HL-60 (cell line): ENCODE measurements at places on chromosomes 11 and 22.

DNA sequence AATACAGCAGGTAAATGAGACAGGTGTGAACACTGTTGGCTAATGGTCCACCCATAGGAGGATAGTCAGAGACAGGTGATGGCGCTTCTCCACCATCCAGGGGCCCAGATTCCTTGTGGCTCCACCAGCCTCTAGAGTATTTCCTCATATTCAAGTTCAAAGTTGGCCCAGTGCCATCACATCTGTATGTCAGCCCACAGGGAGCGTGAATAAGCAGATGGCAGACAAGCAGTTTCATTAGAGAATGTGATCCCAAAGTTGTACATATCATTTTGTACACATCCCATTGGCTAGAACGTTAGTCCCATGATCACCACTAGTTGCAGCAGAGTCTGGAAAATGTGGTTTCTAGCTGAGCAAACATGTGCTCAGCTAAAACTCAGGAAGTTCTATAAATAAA, 11.0 kb upstream of the CWF19L2 start:
- DNase-seq: peak; percentile 14

DNA sequence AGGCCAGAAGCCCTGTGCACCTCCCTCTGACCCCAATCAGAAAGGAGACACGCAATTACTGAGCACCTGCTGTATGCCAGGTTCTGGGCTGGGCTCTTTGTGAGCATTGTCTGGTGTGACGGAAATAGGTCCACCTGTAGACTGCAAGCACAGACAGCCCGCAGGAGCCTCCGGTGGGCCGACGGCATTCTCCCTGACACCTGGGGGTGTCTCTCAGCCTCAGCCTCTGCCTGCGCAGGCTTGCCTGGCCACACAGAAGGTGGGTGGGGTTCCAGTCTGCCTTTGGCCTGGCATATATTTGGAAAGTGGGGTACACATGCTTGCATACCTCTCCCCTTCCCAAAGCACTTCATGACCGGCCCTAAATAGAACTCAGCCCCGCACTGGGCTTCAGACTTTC, 129.3 kb downstream of the BUD13 start:
- no peak for DNase-seq

DNA sequence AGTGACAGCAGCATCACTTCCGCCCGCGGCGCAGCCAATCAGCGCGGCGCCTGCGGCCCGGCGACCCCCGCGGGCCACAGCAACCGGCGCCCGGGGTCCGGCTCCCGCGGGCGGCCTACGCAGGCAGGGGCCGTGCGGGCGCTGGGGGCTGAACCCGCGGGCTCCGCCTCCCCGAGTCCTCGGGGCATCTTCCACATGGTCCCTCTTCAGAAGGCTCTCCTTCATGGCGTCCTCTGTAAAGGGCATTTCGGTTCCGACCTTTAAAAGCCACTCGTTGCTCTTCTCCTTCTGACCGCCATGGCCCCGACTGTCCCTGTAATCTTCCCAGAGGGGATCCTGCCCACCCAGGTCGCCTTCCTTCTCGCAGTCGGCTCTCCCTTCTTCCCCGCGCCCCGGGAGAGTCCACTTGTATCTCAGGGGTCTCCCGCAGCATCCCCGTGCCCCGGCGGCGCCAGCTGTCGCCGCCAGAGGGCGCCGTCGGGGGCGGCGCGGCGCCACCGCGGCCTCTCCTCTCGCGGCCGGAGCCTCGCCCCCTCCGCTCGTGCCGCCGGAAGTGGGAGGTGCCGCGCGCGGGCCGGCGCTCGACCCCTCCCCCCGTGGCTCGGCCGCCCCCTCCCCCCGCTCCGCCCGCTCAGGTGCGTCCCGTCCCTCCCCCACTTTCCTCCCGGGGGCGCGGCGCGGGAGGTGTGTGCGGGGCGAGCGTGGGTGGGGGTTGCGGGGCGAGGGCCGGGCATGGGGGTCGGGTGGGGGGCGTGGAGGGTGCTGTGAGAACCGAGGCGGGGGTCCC, at the start of gene RNF214:
RNF214 (plus strand) TSS at position 580 of the 787 bp plus-strand sequence. CDS start 1,602 bp downstream, outside the sequence.
- DNase-seq: peak; percentile 63

DNA sequence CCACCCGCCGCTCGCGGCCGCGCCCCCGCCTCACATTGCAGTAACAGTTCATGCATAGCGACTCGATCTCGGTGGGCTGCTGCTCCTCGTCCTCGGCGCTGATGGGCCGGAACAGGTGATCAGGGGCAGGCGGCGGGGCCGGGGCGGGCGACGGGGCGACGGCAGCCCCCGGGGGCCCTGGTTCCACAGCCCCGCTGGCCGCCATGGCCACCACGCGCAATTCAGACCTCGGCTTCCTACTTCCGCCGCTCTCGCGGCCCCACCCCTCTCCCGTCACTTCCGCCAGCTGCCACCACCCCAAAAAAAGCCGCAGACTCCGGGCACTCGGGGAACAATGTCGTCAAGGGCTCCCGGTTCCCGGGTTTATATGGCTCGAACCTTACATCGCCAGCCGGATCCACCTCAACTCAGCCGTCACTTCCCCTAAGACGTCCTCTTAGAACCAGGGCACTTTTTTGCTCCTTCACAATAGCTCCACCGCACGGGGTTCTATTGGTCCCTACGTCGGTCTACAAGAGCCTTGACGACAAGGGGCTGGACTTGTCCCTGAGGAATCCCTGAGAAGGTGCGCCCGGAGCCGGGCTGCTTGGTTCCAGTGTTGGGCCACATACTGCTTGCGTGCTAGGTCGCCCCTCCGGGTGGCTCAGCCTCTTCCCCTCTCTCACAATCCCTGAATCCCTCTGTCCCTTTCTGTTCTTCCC, at the start of gene ZPR1:
ZPR1 (minus strand) TSS at position 238 of the 701 bp plus-strand sequence; CDS start at position 205, 33 bp downstream.
- DNase-seq: peak; percentile 81

DNA sequence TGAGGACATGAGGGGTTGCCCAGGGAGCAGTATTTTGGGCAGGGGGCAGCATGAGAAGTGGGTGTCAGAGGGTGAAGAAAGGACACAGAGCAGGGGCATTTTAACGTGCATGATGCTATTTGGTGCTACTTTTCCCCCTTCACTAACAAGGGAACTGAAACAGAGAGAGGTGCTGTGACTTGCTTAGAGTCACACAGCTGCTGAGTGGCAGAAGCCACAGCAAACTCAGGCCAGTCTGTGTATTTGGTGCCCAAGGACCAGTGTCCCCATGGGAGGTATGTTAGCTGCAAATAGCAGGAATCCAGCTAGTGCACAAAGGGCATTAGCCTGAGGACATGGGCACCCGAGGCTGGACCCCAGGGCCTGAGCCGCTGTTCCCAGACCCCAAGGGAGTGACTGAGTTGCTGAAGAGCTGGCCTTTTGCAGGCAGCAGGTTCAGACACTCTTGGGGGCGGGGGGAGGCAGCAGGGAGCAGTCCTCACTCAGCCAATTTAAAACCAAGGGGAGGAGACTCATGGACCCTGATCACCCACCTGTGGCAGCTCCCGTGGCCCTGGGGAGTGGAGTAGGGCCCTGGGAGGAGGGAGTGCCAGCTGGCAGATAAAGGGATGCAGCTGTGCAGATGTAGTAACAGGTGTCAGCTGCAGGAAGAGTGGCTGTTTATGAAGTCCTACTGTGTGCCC, 14.6 kb downstream of the PARVG start:
- no peak for DNase-seq

DNA sequence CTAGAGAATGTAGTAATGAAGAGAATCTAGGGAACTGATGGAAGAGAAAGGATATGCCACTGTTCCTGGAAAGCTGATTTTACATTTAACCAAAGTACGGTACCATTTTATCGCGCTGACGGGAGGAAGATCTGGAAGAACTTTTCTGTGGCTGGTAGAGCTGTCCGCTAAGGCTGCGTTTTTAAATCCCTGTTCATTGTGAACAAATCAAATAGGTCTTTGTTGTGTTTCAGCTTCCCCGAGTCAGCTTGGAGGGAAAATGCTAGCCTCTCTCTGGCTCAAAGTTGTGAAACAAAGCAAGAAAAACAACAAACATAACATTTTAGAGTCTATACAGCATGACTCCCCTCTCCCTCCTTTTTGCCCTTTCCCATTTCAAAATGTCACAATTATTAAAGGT, 34.4 kb downstream of the FBXO7 start:
- no peak for DNase-seq

- no peak for DNase-seq
Measured at GRCh38 chr11:71247551-71248250, 4.7 kb downstream of the SHANK2 start.

GRCh38 chr11:58880625-58881024, 36.1 kb upstream of the GLYATL2 start:
- no peak for DNase-seq
